NCI-H187 (cell line): ENCODE measurements at places on chromosomes 2 and 18.

DNA sequence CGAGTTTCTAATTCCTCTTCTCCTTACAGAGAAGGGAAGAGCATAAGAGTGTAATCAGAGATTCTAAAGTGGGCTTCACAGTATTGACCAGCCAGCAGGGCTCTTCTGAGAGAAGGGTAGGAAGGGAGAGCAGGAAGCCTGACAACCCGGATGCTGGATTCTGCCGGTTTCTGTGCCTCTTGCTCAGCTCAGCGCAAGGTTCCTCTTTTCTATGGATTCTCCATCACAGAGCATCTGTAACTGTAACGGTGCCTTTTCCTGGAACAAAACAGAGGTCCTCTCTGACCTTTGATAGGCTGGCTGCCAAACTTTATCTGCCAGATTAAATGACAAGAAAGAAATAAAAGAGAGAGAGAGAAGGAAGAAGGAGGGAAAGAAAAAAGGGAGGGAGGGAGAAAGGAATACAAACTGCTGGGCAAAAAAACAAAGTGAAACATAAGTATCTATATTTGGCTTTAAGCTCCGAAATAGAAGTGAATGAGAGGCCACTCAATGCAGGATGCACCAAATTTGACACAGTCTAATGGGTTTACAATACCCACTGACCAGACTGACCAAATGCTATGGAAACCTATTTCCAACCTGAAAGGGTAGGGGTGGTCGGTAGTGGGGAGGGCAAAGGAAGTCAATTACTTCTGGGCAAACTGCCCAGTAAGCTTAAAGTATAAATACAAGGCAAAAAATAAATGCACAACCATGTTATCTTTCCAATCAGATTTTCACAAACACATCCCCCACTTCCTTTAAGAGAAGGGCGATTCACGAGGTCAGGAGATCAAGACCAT, 59.2 kb downstream of the PIEZO2 start:
- DNase-seq = no peak

GRCh38 chr2:235008584-235009044, 56.8 kb downstream of the SH3BP4 start:
- no peak for DNase-seq

GRCh38 chr2:126661702-126662500, 5.9 kb downstream of the GYPC start:
- DNase-seq = no peak

- DNase-seq = no peak
Measured at GRCh38 chr2:66984864-66985263, 412.3 kb upstream of the ETAA1 start.

DNA sequence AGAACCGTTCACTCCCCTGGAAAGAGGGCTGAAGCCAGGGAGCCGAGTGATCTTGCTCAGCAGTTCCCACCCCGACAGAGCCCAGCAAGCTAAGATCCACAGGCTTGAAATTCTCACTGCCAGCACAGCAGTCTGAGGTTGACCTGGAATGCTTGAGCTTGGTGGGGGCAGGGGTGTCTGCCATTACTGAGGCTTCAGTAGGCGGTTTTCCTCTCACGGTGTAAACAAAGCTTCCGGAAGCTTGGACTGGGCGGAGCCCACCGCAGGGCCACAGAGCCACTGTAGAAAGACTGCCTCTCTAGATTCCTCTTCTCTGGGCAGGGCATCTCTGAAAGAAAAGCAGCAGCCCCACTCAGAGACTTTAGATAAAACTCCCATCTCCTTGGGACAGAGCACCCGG, 180.8 kb downstream of the WDR7 start:
- no peak for DNase-seq
